ENCODE measurements at places on chromosomes 1 and 21.

- no peak for DNase-seq
Measured at GRCh38 chr1:219373616-219373935, 199.9 kb downstream of the LYPLAL1 start.

DNA sequence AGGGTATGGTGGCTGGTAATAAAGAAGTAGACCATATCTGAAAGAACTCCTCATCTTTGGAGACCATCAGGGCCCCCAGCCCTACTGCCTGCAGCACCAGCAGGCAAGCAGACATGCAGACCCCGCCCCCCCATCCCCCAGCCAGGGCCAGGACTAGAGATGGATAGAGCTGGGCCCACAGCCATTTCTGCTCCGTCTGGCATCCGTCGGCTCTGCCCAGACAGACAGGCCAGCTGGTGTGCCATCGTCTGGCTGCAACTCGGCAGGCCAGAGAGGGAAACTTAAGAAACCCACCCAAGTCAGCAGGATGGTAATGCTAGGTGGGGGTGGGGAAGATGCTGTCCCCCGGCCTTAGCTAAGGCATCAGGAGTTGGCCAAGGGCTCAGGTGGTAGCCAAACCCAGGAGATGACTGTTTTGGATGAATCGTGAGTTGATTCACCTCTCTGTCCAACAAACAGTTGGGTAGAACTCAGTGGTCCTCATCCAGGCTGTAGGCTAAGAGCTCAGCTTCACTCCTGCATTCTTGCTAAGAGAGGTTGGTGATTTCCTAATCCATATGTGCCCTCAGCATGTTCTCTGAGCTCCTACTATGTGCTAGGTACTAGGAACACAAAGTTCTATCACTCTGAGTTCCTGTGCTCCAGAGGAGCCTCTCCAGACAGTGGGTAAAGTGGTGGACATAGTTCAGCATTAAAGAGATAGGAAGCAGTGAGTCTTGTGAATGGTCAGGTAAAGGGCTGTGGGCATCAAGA lies 23.2 kb upstream of the TMEM222 start:
- DNase-seq, result no peak

DNA sequence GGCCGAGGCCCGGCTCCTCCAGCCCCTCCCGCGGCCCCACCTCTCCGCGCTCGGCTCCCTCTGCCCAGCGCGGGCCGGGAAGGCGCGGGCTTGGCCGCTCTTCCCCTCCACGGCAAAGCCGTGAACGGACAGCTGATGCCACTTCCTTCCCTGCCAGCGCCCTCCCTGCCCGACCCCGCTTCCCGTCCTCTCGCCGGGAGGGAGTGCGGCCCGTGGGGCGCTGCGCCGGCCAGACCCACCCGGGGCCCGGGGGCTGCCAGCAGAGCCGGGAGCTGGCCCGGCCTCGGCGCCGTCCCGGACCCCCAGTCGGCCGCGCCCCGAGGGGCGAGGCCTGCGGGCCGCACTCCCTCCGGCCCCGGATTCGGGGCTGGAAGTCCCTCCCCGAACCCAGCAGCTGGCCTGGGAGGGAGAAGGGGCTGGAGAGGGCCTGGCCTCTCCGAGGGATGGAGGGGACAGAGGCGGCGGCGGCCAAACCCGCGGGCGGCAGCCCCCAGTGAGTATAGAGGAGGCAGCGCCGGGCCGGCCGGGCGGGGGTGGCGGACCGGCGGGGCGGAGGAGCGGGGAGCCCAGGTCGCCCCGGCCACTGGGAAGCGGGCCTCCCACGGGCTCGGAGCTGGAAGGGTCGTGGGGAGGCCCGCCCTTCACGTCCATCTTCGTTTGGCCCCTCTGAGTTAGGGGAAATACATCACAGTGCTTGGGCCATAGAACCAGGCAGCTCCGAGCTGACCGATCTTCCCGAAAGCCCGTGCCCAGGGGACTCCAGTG lies at the start of gene KIAA1614:
Gene KIAA1614, plus strand, starts transcription at position 97 of the 765 bp plus-strand sequence. Its CDS starts 347 bp downstream, at position 444.
- peak; percentile 68 for DNase-seq

DNA sequence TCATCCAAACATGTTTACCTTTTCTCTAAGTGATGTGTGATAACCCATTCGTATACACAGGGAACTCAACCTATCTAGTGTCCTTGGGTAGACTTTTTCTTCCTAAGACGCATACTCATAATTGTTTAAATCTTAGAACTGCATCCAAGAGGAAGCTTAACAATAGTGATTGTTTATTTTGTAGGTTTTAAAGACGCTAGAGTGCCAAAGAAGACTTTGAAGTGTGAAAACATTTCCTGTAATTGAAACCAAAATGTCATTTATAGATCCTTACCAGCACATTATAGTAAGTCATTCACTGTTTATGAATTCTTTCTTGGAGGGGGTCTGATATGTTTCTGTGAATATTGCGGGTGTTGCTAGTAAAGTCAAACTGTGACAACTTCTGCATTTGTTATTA lies 25.4 kb downstream of the PLA2G4A start:
- DNase-seq, result no peak

DNA sequence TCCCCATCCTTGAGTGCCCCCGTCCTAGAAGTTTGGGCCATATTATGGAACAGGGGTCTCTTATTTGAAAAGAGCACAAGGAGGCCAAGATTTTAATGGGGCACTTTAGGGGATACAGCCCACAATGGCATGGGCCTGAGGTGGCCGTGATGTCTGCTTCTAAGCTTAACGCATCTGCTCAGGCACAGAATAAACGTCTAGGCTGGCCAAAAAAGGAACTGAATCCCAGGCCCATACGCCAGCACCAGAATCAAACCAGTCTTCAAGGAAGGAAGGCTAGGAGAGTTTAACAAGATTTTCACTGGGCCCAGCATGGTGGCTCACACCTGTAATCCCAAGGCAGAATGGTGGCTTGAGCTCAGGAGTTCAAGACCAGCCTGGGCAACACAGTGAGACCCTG lies 9.2 kb upstream of the SARS1 start:
- no peak for DNase-seq

GRCh38 chr1:32773764-32774463 lies 43.2 kb downstream of the YARS1 start:
- no peak for DNase-seq

GRCh38 chr1:174874331-174875053 lies 125.3 kb upstream of the CACYBP start:
- DNase-seq, result no peak

- DNase-seq, result no peak
Measured at GRCh38 chr1:44059664-44060355, 28.5 kb upstream of the SLC6A9 start.

GRCh38 chr1:212858461-212859265 lies 588 bp downstream of the FLVCR1 start:
- peak; percentile 34 for DNase-seq

DNA sequence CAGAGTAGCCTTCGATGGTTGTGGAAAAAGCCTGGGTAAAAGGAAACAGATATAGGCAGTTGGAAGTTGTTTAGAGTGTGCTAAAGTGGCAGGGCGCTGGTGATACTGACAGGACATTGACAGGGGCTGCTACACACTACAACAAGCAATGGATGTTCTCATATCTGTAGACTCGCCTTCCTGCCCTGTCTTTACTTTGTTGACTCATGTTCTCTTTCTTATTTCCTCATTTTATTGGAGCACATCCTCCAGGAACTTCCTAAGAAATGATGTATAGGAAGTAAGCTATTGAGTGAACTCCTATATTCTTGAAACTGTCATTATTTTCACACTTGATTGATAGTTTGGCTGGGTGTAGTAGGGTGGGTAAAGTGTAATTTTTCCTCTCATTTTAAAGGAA lies 51.0 kb downstream of the C4BPA start:
- no peak for DNase-seq
